ENCODE measurements at places on chromosomes 4 and X.
A peak's percentile ranks its signal among the peaks of the same experiment; 100 is the strongest.

- no peak for DNase-seq
Observed at GRCh38 chrX:130166503-130166777, 799 bp upstream of the AIFM1 start.

- DNase-seq: no peak
Observed at GRCh38 chrX:65642914-65643491, 24.5 kb upstream of the MSN start.

GRCh38 chr4:113468165-113469022 is 293.1 kb downstream of the CAMK2D start:
- no peak for DNase-seq

GRCh38 chrX:76147106-76147505 is 25.8 kb upstream of the PBDC1 start:
- DNase-seq: no peak

DNA sequence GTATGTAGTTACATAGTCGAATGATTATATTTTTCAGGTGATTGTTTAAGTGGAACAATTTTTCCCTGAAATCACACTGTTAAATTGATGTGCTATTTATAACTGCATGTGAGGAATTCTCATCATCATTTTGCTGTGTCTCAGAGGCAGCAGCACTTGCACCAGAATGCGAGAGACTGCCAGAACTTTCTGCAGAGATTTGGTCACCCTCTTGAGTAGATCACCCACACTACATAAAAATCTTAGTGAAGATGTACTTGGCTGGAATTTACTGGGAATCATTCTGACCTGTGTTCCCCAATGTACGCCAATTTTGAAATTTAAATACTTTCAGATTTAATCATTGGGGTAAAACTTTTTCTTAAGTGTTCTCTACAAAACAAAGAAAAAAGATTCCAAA is 5.4 kb downstream of the UGT2B4 start:
- DNase-seq: no peak

DNA sequence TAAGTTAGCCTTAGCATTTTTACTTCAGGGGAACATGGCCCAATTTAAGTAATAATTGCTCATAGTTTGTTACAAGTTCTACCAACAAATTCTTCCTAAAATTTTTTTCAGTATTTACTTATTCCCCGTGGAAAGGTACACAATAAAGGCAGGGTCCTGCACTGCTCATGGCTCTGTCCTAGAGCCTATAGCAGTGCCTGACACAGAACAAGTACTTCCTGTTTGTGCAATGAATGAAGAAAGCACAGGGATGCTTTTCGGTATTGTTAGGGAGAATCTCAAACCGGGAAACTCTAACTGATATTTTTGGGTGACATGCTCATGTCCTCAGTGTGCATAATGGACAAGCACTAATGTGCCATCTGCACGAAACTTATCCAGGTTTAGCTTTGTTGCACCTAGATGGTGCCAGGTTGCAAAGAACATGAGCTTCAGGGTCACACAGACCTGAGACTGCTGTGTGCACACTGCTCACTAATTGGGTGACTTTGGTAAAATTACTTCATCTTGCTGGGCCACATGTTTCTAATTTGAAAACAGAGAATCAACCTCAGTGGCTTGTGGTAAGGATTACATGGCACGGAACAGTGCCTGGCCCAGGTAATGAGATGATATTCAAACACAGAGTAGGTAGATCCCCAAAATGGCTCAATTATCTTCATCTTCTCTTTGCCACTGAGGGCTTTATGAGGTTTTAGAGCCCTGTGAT is 175.8 kb upstream of the NPY2R start:
- DNase-seq: no peak

GRCh38 chrX:109774706-109775105 is 41.6 kb upstream of the ACSL4 start:
- no peak for DNase-seq

- DNase-seq: no peak
Observed at GRCh38 chrX:19827088-19827487, 60.3 kb downstream of the SH3KBP1 start.

- DNase-seq: no peak
Observed at GRCh38 chr4:123671636-123672404, 275.2 kb downstream of the SPRY1 start.

DNA sequence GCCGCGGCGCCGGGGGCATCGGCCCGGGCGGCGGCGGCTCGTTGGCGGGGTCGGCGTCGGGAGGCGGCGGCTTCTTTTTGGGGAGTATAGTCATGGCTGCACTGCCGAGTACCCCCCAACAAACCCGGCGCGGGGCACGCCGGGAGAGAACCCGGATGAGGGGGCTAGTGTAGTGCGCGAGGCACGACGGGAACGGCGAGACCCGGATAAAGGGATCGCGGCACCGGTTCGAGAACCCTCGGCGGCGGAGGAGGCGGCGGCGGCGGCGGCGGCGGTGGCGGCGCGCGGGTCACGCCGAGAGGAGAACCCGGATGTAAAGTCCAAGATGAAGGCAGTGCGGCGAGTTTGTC is at the start of gene OTUD5:
Gene OTUD5, minus strand, starts transcription at position 131 of the 350 bp plus-strand sequence. Its CDS starts 37 bp downstream, at position 94.
- peak; percentile 67 for DNase-seq

GRCh38 chr4:138911909-138912703 is 103.5 kb upstream of the NOCT start:
- DNase-seq: no peak

DNA sequence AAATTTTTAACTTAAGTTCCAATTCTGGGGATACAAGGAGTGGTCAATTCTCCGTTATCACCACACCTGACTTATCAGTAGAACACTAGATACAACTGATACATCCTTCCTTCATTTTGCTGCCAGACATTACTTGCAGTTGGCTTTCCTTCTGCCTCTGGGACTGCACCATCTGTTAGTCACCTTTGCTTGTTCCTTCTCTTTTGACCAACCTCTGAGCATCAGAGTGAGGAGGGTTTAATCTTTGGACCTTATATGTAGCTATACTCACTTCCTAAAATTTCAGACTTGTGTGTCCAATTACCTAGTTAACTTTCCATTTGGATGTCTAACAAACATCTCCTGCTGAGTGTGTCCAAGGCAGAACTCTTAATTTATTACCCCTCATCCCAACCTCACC is 330.7 kb downstream of the PTTG2 start:
- DNase-seq: no peak

- DNase-seq: no peak
Observed at GRCh38 chr4:8270912-8271815, 1.6 kb downstream of the HTRA3 start.

GRCh38 chr4:168335621-168336020 is 17.1 kb upstream of the DDX60 start:
- DNase-seq: no peak

GRCh38 chrX:34900691-34901090 is 41.9 kb upstream of the FAM47B start:
- no peak for DNase-seq

GRCh38 chr4:165630671-165631070 is 242.4 kb upstream of the TLL1 start:
- DNase-seq: no peak
